Suprapubic skin (tissue), 4 donors: ENCODE measurements at places on chromosomes 2 and 18. TPM values are rescaled to one million over a fixed set of nuclear protein-coding genes. Genes with fewer than 3 reads are reported as not detected.

The CAPN14 gene
- total RNA-seq, result 0.70 TPM

The SERPINB10 gene
- 0.21 TPM for total RNA-seq

The TPO gene
- total RNA-seq, result 4.6 TPM

The ASPRV1 gene
- total RNA-seq, result 45.3 TPM

The IL1A gene
- total RNA-seq, result 1.1 TPM

The KIF5C gene
- 3.2 TPM for total RNA-seq

The ARHGAP25 gene
- 10.9 TPM for total RNA-seq

The BCL11A gene
- total RNA-seq, result 150 TPM

The SP140 gene
- 2.7 TPM for total RNA-seq

DNA sequence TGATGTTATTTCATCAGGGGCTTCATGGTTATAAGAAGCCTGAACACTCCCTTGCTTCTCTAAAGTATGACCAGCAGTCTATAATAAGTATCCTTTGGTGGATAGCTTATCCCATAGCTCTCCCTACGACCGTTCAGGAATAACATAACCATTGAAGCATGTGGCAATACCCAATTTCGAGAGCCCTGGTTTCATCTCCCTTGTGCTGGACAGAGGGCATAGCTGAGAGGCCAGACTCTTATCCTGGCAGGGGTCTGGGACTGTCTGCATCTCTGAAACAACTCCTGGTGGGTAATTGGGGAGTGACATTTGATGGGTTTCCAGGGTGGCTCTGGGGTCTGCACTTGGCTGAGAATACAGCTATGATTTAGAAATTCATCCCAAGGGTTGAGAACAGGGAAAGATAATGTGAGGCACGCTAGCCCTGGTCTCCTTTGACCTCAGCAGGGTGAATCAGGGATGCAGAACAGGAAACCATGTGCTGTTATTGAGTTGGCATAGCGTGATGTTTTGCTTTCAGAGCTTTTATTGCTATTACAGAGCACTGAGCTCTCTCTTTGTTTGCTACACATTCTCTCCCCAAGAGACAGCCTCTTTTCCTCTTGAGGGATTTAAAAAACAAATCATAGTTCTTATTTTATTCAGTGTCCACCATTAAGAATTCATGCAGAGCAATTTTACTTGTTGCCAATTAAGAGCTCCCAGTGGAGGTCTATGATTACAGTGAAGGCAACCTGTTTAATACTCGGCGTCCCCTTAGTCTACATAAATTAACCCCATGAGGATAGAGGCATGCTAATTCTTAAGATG, 274.5 kb downstream of the NCKAP5 start:
- DNase-seq, result no peak
- H3K4me3 ChIP-seq, result no peak overlapping the region
- H3K36me3 ChIP-seq, result no peaks in the 10 kb centered on the region
- no peak overlapping the region for H3K27ac ChIP-seq
- no peaks in the 10 kb centered on the region for H3K27me3 ChIP-seq

GRCh38 chr2:241708879-241709278, 7.0 kb downstream of the ING5 start:
- H3K27me3 ChIP-seq, result no peaks in the 10 kb centered on the region
- H3K4me3 ChIP-seq, result no peak overlapping the region
- H3K36me3 ChIP-seq, result peaks cover 93% of the 10 kb centered on the region
- no peak overlapping the region for H3K27ac ChIP-seq

DNA sequence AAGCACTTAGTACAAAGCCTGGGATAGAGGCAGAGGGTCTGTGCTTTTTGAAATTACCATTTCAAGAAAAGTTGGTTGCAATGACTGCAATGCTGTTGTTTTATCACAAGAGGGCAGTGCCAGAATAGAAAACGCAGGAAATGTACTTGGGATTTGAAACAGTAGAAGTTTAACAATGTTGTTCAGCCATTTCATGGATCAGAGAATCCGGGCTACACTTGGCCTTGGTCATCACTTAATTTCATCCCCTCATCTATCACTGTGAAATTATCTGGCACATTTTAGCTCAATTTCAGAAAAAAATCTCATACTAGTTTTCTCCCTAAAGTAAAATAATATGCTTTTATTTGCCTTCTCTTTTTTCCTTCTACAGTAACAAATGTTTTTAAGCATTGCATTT, 70.8 kb downstream of the RAPGEF4 start:
- H3K4me1 ChIP-seq, result peaks cover 8% of the 10 kb centered on the region
- H3K36me3 ChIP-seq, result no peaks in the 10 kb centered on the region

- no peak overlapping the region for H3K4me3 ChIP-seq
- no peak overlapping the region for H3K27ac ChIP-seq
- peaks cover 5% of the 10 kb centered on the region for H3K27me3 ChIP-seq
- no peaks in the 10 kb centered on the region for H3K4me1 ChIP-seq
Observed at GRCh38 chr2:29618024-29618423, 303.4 kb downstream of the ALK start.

- H3K4me3 ChIP-seq, result no peak overlapping the region
- no peak for DNase-seq
- peaks cover 5% of the 10 kb centered on the region for H3K4me1 ChIP-seq
Observed at GRCh38 chr18:35389095-35389618, 12.0 kb upstream of the ZNF396 start.

GRCh38 chr2:143717536-143718168, 588.4 kb downstream of the ARHGAP15 start:
- no peak for DNase-seq
- H3K4me3 ChIP-seq, result no peak overlapping the region
- no peaks in the 10 kb centered on the region for H3K27me3 ChIP-seq
- H3K36me3 ChIP-seq, result no peaks in the 10 kb centered on the region

DNA sequence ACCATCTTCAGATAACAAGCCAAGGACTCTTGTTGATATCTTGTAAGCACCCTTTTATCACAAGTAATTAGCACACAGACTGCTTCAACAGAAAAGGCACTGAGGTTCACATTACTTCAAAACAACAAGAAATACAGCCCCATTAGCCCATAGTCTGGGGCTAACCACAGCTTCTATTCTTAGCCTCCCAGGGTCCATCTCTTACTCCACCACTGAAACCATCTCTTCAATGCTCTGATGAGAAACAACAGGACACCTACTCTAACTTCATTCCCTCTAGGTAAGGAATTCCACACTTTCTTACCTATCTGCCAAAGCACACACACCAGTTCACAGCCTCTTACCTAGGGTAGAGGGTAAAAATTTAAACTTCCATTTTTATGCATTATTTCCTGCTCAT, 26.4 kb upstream of the CYTIP start:
- H3K4me3 ChIP-seq, result no peak overlapping the region
- no peaks in the 10 kb centered on the region for H3K36me3 ChIP-seq
- no peaks in the 10 kb centered on the region for H3K27me3 ChIP-seq
- no peak overlapping the region for H3K27ac ChIP-seq
- no peak for DNase-seq
- no peaks in the 10 kb centered on the region for H3K4me1 ChIP-seq

- DNase-seq, result no peak
- H3K4me3 ChIP-seq, result no peak overlapping the region
- H3K36me3 ChIP-seq, result no peaks in the 10 kb centered on the region
- no peaks in the 10 kb centered on the region for H3K27me3 ChIP-seq
Observed at GRCh38 chr2:59066787-59067399, 825.8 kb upstream of the FANCL start.

GRCh38 chr2:191355170-191355758, 110.1 kb downstream of the MYO1B start:
- no peak overlapping the region for H3K4me3 ChIP-seq
- no peaks in the 10 kb centered on the region for H3K36me3 ChIP-seq
- no peak overlapping the region for H3K27ac ChIP-seq
- H3K27me3 ChIP-seq, result no peaks in the 10 kb centered on the region
- H3K4me1 ChIP-seq, result peaks cover 8% of the 10 kb centered on the region
- no peak for DNase-seq

- no peaks in the 10 kb centered on the region for H3K36me3 ChIP-seq
- peaks cover 14% of the 10 kb centered on the region for H3K4me1 ChIP-seq
- no peaks in the 10 kb centered on the region for H3K27me3 ChIP-seq
- DNase-seq, result no peak
- H3K4me3 ChIP-seq, result no peak overlapping the region
- H3K27ac ChIP-seq, result no peak overlapping the region
Observed at GRCh38 chr2:40507432-40507831, 55.5 kb upstream of the SLC8A1 start.

GRCh38 chr2:66414896-66415295, 20.0 kb upstream of the MEIS1 start:
- DNase-seq, result no peak
- H3K36me3 ChIP-seq, result no peaks in the 10 kb centered on the region
- no peaks in the 10 kb centered on the region for H3K4me1 ChIP-seq
- no peak overlapping the region for H3K27ac ChIP-seq
- H3K4me3 ChIP-seq, result no peak overlapping the region

- H3K27me3 ChIP-seq, result peaks cover 100% of the 10 kb centered on the region
- peaks cover 14% of the 10 kb centered on the region for H3K4me1 ChIP-seq
- H3K27ac ChIP-seq, result no peak overlapping the region
Observed at GRCh38 chr2:70894765-70895164, 40.9 kb upstream of the ATP6V1B1 start.

- H3K27me3 ChIP-seq, result no peaks in the 10 kb centered on the region
- DNase-seq, result no peak
- H3K27ac ChIP-seq, result peak overlapping the region; percentile 85
- H3K4me3 ChIP-seq, result peak overlapping the region; percentile 45
- no peaks in the 10 kb centered on the region for H3K36me3 ChIP-seq
Observed at GRCh38 chr2:188978291-188979081, 4.3 kb downstream of the COL3A1 start.

DNA sequence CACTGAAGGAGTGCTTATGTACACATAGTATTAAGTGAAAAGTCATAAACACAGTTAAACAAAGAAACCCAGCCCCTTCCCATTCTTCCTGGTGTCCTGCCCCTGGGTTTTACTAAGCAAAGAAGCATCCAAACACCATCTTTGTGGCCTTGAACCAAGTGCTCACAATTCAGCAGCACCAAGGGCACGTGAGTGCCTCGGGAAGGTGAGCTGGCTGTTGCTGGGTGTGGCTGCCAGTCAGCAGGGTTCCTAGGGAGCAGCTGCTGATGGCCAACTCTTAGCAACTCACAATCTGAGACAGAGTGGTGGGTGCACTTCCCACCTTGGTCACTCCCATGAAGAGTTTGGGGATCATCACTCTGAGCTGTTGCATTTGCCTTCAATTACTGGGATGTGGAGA, 97.7 kb upstream of the PGAP1 start:
- no peaks in the 10 kb centered on the region for H3K4me1 ChIP-seq
- H3K27ac ChIP-seq, result no peak overlapping the region
- H3K36me3 ChIP-seq, result peaks cover 6% of the 10 kb centered on the region
- H3K27me3 ChIP-seq, result no peaks in the 10 kb centered on the region
- no peak overlapping the region for H3K4me3 ChIP-seq
- no peak for DNase-seq

GRCh38 chr18:67568166-67568565, 51.6 kb upstream of the DSEL start:
- no peak overlapping the region for H3K4me3 ChIP-seq
- DNase-seq, result no peak
- H3K36me3 ChIP-seq, result no peaks in the 10 kb centered on the region

GRCh38 chr2:217077831-217078407, 218.1 kb upstream of the TNP1 start:
- H3K27ac ChIP-seq, result no peak overlapping the region
- H3K4me1 ChIP-seq, result peaks cover 7% of the 10 kb centered on the region
- no peaks in the 10 kb centered on the region for H3K36me3 ChIP-seq
- no peaks in the 10 kb centered on the region for H3K27me3 ChIP-seq
- H3K4me3 ChIP-seq, result no peak overlapping the region
- DNase-seq, result no peak

- H3K4me3 ChIP-seq, result no peak overlapping the region
- no peaks in the 10 kb centered on the region for H3K27me3 ChIP-seq
- peak; percentile 18 for DNase-seq
- H3K4me1 ChIP-seq, result peaks cover 98% of the 10 kb centered on the region
- peak overlapping the region; percentile 69 for H3K27ac ChIP-seq
- no peaks in the 10 kb centered on the region for H3K36me3 ChIP-seq
Observed at GRCh38 chr2:46329803-46330775, 32.9 kb downstream of the EPAS1 start.

DNA sequence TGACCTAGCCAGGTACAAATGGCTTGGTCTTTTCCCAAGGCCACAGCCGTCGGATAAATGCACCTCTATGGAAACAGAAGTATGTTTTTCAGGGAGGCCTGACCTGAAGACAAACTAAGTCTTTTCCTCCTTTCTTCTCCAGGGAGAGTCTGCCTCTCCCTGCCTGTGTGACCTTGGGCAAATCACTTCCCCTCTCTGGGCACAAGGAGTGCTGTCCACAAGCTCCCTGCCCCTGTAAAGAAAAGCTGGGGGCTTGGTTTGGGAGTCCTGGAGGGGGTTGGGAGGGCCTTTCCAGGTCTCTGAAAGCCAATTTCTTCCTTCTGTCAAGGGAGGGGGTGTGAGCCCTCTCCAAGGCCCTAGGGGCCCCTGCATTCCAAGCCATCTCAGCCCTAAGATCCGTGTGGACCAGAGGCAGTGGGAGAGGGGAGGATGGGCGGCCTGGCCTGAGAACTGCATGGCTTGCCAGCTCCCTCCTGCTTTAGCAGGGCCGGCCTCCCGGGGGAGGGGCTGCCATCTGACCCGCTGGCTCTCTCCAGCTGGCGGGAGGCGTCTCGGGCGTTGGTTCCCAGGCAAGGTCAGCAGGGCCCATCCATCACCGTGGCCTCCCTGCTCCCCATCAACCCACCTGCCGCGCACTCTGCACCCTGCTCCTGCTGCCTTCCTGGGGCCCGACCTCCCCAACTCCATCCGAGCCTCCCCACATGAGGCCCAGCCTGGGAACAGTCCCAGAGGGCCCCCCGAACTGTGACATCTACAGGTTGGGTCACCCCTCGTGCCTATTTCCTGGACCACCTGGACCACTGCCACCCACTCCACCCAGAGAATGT, 61.4 kb downstream of the SMAD7 start:
- no peaks in the 10 kb centered on the region for H3K36me3 ChIP-seq
- peaks cover 17% of the 10 kb centered on the region for H3K4me1 ChIP-seq
- DNase-seq, result no peak
- no peaks in the 10 kb centered on the region for H3K27me3 ChIP-seq
- no peak overlapping the region for H3K27ac ChIP-seq

GRCh38 chr18:63949068-63949737, at the start of gene HMSD:
TSS of gene HMSD (plus strand) at chr18:63949301. CDS start at chr18:63953456, 4,155 bp downstream.
- H3K4me1 ChIP-seq, result peaks cover 10% of the 10 kb centered on the region
- no peak within 1 kb of the TSS for H3K27ac ChIP-seq
- H3K4me3 ChIP-seq, result peak within 1 kb of the TSS; percentile 40
- no peaks in the 10 kb centered on the region for H3K36me3 ChIP-seq
- H3K27me3 ChIP-seq, result no peaks in the 10 kb centered on the region

- no peaks in the 10 kb centered on the region for H3K27me3 ChIP-seq
- H3K4me3 ChIP-seq, result no peak overlapping the region
- no peak for DNase-seq
- H3K27ac ChIP-seq, result no peak overlapping the region
- H3K4me1 ChIP-seq, result no peaks in the 10 kb centered on the region
- no peaks in the 10 kb centered on the region for H3K36me3 ChIP-seq
Observed at GRCh38 chr2:146642066-146642465, 1202.8 kb upstream of the ACVR2A start.

GRCh38 chr2:120401275-120402066, 55.5 kb downstream of the INHBB start:
- no peak overlapping the region for H3K4me3 ChIP-seq
- H3K36me3 ChIP-seq, result no peaks in the 10 kb centered on the region
- peaks cover 9% of the 10 kb centered on the region for H3K27me3 ChIP-seq
- no peaks in the 10 kb centered on the region for H3K4me1 ChIP-seq
- no peak overlapping the region for H3K27ac ChIP-seq

DNA sequence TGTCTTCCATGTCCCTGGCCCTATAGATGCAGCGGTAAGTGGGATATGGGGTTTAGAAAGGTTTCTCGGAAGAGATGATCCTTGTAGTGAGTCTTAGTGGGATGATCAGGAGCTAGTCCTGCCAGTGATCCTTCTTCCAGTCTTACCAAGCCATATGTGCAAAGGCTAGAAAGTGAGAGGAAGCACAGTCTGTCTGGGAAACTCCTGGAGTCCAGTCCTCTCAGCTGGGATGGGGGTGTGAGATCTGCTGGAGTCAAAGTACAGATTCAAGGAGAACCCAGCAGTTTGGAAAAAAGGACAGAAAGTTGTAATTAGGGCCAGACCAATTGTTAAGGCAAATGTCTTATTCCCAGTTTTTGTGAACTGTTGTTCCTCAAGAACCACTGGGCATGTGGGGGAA, 83.3 kb downstream of the LIMS1 start:
- H3K4me1 ChIP-seq, result peaks cover 90% of the 10 kb centered on the region
- DNase-seq, result no peak
- H3K27me3 ChIP-seq, result no peaks in the 10 kb centered on the region
